ENCODE measurements at places on chromosomes 16 and 17.

- no peak for DNase-seq
Measured at GRCh38 chr16:13441675-13442074, 478.3 kb upstream of the ERCC4 start.

- no peak for DNase-seq
Measured at GRCh38 chr17:8951206-8951605, 14.3 kb downstream of the PIK3R5 start.

DNA sequence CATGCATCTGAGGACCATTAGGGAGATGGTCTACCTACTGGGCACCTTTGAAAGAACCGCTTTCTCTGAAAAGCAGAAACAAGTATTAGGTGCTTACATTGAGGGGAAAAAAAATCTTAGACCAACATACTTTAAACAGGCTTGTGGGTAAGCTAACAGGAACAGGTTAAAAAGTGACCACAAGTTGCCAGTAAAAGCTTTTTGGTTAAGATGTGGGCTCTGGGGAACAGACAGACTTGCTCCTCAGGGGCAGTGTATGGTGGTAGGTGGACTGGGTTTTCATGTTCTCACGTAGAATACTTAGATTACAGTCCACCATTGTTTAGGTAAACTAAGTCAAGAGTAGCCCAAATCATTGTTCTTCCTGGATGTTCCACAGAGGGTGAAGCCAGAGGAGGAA is 41.2 kb downstream of the REXO5 start:
- no peak for DNase-seq

DNA sequence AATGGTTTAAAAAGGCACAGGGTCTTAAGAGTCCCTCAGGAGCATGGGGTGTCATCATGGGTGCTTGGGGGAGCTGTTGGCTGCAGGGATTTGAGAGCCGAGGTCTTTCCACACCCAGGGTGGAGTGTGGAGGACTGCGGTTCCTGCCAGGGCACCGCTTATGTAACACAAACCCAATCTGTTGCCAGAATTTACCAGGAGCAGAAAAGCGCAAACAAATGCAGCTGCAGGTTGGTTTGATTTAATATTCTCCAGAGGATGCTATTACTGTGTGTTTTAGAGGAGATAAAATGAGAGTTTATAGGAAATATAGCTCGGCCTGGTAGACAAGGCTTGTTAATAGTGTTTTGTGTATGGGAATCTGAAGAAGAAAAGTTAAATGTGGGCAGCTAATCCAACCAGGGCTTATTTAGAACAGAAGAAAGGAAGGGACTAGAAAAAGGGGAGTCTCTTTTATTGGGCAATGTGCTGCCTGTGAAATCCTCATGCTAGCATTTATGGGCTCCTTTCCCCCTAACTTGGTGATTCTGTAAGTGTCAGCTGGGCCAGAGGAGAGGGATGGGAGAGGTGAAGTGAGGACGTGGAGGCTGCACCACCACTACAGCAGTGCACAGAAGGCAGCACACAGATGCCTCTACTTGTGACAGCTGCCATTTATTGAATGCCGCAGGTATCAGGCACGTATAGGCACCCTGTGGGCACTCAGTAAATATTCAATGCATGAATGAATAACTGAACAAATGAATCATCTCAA is 174.7 kb downstream of the KATNIP start:
- DNase-seq: no peak

DNA sequence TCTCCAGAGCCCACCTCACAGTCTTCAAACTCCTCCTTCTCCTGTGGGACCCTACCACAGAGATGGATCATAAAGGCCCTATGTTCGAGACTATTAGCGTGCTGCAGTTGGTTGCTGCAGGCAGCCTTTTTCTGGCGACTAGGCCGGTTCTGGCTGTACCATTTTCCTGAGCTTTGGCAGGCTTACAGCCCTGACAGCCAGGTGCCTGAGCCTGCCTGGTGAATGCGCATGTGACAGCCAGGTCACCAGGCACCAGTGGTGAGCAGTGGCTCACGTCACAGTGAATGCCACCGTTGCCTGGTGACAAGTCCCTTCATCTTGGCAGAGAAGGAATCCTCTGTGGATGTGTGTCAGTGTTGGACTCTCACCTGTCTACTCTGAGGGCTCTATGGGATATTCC is 978.8 kb downstream of the KCNJ18 start:
- DNase-seq: no peak

DNA sequence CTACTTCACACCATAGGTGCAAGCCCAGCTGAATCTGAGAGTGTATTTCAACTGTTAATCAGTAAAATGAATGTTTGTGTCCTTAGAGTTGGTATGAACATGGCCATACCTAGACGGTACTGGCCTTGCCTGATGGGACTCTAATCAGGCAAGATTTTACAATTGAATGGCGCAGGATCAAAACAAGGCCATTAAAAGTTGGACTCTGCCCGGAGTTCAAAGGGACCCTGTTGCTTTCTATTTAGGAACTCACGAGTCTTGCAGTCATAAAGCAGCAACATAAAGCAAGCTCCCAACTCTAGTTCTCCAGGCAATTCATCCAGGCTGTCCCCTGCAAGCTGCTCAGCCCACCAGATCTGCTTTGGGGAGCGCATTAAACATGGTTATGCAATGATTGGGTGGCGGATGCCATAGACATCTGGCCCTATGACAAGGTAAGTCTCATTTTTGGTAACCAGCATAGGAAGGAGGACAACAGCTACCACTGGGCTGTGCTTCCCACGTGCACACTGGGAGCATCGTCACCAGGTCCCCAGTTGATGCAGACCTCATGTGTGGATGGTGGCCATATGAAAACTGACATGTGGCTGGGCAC is 8.8 kb downstream of the TMEM186 start:
- no peak for DNase-seq

DNA sequence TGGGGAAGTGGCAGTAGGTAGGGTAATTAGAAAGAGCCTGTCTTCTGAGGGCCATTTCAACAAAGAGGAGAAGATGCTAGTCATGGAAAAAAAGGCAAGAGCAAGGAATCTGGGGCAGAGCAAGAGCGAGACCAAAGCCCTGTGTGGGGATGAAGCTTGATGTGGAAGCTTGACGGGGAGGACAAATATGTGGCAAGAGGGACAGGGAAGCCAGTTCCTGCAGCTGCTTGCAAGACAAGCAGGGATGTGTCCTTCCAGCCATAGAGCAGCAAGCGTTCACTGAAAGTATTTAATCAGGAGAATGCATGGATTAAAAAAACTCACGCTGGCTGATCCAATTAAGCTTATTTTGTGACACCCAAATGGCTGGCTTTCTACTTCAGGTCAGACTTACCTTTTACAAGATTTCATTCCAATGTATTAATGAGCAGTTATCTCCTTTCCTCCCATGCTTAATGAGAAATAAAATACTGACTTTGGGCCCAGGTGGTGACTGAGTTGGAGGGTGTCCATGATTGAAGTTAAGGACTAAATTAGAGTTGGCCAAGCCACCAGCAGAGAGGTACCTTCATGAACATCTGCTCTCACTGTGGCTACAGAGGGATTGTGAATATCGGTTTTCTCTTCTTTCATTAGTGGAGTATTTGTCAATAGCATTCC is 76.8 kb downstream of the ABCA8 start:
- no peak for DNase-seq

DNA sequence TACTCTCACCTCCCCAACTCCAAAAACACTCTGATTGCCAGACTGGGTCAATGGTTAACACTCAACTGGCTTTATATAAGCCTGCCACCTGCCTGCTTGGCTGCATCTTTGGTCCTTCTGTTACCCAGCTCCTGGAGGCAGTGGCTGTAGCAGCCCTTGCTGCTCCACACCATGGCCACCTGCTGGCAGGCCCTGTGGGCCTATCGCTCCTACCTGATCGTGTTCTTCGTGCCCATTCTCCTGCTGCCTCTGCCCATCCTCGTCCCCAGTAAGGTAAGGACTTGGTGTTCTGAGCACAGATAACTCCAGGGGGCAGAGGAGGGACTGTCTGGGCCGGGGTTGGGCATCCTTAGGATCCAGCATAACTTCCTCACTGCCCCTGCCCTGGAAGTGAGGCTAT is at the start of gene SLC13A2:
Gene SLC13A2, plus strand, starts transcription at position 103 of the 400 bp plus-strand sequence. Its CDS starts 69 bp downstream, at position 172.
- no peak for DNase-seq

- DNase-seq: no peak
Measured at GRCh38 chr16:89444728-89445127, 45.6 kb downstream of the ANKRD11 start.

- DNase-seq: no peak
Measured at GRCh38 chr17:50447870-50448595, 20.6 kb downstream of the CHAD start.

- no peak for DNase-seq
Measured at GRCh38 chr17:77750427-77751043, 208.0 kb upstream of the TNRC6C start.

- DNase-seq: peak; percentile 21
Measured at GRCh38 chr17:54992797-54993639, 24.5 kb downstream of the STXBP4 start.

GRCh38 chr16:76614269-76614668 is 337.1 kb downstream of the CNTNAP4 start:
- DNase-seq: no peak

- DNase-seq: no peak
Measured at GRCh38 chr16:20141956-20142355, 68.3 kb upstream of the GPR139 start.

DNA sequence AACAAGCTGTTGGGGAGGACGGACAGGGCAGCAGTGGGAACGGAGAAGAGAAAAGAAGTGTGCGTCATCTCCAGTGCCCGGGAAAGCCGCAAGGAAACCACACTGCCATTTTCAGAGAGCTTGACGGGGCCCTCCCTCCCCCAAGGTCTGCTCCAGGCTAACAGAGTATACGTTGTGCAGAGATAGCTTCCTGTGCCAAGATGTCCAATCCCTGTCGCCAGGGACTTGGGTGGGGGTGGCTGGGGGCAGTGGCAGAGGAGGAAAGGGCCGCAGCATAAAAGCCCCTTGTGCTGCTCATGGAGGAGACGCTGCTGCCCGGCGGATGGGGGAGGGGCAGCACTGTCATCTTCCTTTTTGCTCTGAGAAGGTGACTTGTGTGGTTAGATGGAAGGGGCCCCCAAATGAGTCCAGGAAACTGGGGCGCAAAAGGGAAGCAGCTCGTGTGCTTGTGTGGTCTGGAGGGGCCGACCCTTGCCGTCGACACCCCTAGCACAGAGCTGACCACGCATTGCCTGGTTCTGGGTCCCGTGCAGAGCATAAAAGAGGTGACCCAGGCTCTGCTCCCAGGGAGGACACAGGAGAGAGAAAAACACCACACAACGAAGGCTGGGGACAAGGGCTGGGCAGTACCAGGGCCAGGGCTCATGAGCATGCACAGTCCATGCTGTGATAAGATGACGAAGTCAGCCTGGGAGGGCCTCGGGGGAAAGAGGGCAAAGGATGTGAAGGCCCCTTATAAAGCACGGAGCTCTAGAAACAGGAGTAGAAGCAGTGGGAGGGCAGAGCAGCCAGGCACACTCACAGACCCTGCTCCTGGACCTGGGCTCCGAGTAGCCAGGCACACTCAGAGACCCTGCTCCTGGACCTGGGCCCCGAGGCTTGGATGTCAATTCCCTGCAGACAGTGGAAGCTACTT is 372.7 kb downstream of the SLC39A11 start:
- DNase-seq: peak; percentile 67

DNA sequence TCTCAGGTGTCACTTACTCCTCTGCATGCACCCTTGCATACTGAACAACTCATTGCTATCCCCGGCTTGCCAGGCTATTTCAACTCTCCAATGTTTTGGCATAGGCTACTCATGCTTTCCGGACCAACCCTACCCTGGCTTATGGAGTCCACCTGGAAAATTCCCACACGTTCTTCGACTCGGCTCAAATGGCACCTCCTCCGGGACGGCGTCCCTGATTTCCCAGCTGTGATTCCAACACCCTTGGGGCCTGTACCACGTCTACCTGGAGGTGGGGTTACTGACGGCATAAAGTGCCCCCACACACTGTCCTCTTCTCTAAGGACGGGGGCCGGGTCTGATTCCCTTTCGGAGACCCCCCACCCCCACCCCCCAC is 498 bp downstream of the SMYD4 start:
- no peak for DNase-seq

GRCh38 chr16:89785523-89786155 is 30.8 kb downstream of the FANCA start:
- no peak for DNase-seq

DNA sequence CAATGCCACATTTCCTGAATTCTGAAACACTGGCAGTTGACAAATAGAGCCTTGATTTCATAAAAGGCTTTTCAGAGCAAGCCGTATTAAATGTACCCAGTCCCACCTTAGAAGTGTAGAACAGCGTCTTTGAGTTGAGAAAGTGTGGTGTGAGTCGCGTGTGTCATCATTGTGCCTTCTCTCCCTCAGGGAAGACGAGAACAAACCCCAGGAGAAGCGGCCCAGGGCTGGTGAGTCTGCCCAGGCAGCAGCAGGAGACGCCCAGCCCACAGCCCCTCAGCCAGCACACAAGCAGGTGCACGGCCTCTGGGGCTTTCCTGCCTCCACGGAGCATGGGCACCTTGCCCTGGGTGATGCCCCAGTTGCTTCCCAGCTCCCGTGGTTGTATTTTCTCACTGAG is 34.0 kb downstream of the CIBAR2 start:
- DNase-seq: no peak

DNA sequence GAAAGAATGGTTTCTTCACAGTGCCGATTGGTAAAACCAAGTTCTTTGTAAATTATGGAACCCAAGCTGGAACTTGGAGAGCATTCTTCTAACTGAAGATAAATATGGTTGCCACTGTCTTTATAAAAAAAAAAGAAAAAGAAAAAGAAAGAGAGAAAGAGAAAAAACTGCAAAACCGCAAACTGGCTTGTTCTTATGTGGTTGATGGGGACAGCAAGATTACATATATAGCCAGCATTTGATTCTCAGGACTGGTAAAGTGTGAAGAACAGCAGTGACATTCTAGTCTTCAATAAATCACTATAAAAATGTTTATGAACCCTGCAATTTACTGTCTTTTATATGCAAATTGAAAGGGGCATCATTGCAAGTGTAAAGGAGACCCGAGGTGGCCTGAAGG is 605.1 kb downstream of the MAF start:
- no peak for DNase-seq

DNA sequence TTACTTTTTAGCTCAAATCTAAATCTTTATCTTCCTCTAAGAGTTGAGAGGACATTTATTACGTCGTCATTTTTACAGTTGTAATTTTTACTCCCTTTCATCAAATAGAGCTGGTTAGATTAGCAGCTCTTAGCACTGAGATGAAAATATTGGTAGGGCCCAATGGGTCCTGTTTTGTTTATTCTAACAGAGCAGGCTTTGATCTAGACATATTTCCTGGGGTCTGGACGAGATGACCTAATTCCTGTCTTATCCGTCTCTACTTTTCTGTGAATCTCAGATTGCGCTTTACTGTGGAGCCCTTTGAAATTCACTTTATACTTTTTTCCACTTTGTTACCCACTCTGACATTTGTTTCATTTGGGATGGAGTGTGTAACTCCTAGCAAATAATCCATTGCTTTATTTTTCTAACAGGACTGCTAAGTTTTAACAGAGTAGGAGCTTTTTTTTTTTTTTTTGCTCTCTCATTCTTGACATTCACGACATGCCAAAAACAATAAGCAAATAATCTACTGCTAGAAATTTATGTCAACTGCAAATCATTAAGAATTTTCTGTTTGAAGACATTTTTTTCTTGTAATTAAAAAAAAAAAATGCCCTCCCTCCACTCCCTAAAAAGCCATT is 18.5 kb downstream of the SALL1 start:
- no peak for DNase-seq

- peak; percentile 54 for DNase-seq
Measured at GRCh38 chr17:67218385-67218950, 26.5 kb downstream of the HELZ start.

Data from fibroblast of skin of back (primary cell).